ENCODE measurements at places on chromosomes 13 and 19.

DNA sequence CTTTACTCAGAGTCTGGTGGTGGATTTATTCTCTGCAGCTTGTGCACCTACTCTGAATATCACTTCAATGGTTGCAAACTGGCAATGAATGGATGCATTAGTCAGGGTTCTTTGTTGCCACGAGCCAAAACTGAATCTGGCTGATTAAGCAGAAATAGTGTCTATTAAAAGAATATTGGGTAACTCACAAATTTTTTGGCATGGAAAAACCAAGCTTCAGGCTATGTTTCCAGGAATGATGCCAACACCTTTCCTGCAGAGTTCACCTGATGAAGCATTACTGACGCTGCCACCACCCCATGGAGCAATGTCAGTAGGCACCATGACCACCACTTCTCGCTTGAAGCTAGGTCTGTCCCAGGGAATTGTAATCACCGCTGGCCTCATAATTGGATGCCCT, 597.8 kb upstream of the SLC10A2 start:
- DNase-seq, result no peak
- H3K27ac ChIP-seq, result no peak overlapping the region
- H3K4me1 ChIP-seq, result no peaks in the 10 kb centered on the region
- no peaks in the 10 kb centered on the region for H3K27me3 ChIP-seq

DNA sequence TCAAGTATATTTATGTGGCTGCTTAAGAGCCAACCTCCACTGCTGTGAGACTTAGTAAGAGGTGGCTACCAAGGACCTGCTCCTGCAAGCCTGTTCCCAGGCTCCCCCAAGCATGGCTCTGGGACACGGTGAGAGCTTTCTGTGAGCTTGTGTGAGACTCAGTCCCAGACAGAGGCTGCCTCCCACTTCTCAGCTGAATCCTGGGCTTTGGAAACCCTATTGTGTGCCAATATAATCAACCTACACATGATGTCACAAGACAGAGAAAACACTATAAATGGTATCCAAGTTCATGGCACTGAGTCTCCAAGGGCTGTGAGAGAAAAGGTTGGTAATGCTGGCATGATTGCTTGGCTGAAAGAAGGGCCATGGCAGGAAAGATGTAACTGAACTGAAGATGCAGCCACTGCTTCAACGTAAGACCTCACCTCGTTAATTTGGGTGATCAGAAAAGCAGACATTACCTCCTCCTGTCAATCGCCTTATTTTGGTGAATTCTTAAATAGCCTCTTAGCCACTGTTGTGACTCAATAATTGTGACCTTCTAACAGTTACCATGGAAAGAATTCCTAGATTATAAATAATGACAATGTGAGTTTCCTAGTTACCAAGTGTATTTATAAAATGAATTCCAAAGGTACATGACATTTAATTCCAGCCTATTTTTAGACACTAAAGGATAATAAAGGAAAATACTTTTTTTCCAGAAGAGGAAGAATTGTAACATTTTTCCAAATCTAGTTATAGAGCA, 332.0 kb downstream of the IRS2 start:
- H3K4me1 ChIP-seq, result no peaks in the 10 kb centered on the region
- no peak overlapping the region for H3K4me3 ChIP-seq
- H3K36me3 ChIP-seq, result no peaks in the 10 kb centered on the region
- no peak for DNase-seq
- no peak overlapping the region for H3K27ac ChIP-seq
- peaks cover 2% of the 10 kb centered on the region for H3K27me3 ChIP-seq

GRCh38 chr19:29519931-29520330, 5.9 kb upstream of the VSTM2B start:
- no peak for DNase-seq
- H3K27ac ChIP-seq, result no peak overlapping the region
- no peak overlapping the region for H3K4me3 ChIP-seq

DNA sequence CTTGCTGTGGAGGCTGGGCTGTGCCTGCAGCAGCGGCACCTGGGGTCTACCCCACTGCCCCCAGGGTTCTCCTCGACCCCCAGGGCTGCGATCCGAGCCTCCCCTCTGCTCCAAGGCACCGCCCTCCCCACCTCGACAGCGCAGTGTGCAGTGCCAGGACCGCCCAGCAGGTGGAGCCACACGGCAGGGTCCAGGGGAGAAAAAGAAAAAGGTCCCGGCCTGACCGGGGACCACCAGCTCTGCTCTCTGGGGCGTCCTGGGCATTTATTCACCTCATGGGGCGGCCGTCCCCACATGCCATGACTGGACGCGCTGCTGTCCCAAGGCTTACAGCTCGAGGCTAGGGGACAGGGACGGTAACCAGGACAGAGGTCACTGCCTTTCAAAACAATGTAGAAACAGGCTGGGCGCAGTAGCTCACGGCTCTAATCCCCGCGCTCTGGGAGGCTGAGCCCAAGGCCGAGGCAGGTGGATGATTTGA, 10.6 kb downstream of the REXO1 start:
- H3K27ac ChIP-seq, result no peak overlapping the region
- H3K4me1 ChIP-seq, result peaks cover 19% of the 10 kb centered on the region
- no peaks in the 10 kb centered on the region for H3K27me3 ChIP-seq
- H3K4me3 ChIP-seq, result no peak overlapping the region

GRCh38 chr13:49071341-49071937, 95.7 kb downstream of the FNDC3A start:
- peaks cover 14% of the 10 kb centered on the region for H3K36me3 ChIP-seq
- H3K4me1 ChIP-seq, result no peaks in the 10 kb centered on the region
- H3K27ac ChIP-seq, result no peak overlapping the region
- no peak overlapping the region for H3K4me3 ChIP-seq

- DNase-seq, result no peak
- H3K4me1 ChIP-seq, result peaks cover 10% of the 10 kb centered on the region
- peaks cover 25% of the 10 kb centered on the region for H3K36me3 ChIP-seq
- no peak overlapping the region for H3K4me3 ChIP-seq
- H3K27ac ChIP-seq, result no peak overlapping the region
- H3K27me3 ChIP-seq, result no peaks in the 10 kb centered on the region
Measured at GRCh38 chr13:52650731-52651130, 1.9 kb upstream of the SUGT1 start.

GRCh38 chr19:3292958-3293529, 68.6 kb downstream of the CELF5 start:
- H3K27me3 ChIP-seq, result peaks cover 8% of the 10 kb centered on the region
- no peaks in the 10 kb centered on the region for H3K36me3 ChIP-seq
- H3K4me1 ChIP-seq, result no peaks in the 10 kb centered on the region
- H3K4me3 ChIP-seq, result no peak overlapping the region

- no peak overlapping the region for H3K27ac ChIP-seq
- H3K4me1 ChIP-seq, result peaks cover 7% of the 10 kb centered on the region
- no peaks in the 10 kb centered on the region for H3K36me3 ChIP-seq
- no peak overlapping the region for H3K4me3 ChIP-seq
- H3K27me3 ChIP-seq, result peaks cover 14% of the 10 kb centered on the region
Measured at GRCh38 chr13:111043575-111043982, 71.5 kb upstream of the ARHGEF7 start.

DNA sequence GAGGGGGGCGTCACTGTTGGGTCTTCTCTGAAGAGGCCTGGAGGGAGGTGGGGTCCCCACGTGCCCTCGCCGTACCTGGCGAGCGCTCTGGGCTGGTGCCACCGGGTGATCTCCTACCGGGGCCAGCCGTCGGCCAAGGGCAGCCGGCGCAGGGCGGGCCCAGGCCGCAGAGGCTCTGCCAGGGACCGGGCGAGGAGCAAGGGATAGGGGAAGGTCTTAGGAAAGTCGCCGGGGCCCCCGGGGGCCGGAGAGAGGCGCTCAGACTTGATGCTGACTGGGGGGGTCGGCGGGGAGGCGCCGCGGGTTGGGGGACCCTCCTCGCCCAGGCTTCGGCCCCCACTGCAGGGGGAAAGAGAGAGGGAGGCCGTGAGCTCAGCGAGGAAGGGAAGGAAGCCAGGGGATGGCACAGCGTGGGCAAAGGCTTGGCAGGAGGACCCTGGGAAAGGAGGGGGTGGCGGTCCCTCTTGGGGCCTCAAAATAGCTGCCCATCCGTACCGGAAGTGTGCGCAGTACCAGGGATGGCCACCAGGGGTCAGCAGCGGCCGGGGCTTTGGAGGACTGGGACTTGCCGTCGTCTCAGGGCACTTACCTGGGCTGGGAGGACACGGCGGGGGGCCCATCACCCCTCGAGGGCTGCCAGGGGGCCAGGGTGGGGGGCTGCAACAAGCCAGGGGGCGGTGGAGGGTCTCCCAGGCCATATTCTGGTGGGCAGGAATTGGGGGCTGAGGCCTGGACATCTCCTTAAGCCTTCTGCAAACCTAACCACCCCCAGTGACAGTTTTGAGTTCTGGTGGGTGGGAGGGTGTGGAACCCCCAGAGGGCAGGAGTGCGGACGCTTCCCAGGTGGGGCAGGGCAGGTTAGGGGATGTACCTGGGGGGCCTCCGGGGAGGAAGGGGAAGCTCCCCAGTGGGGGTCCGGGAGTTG, 7.7 kb upstream of the TMEM161A start:
- DNase-seq, result peak; percentile 88
- no peaks in the 10 kb centered on the region for H3K36me3 ChIP-seq
- no peak overlapping the region for H3K27ac ChIP-seq
- no peaks in the 10 kb centered on the region for H3K27me3 ChIP-seq
- no peaks in the 10 kb centered on the region for H3K4me1 ChIP-seq
- H3K4me3 ChIP-seq, result no peak overlapping the region

All from activated CD4-positive, alpha-beta T cell treated with anti-CD3 and anti-CD28 coated beads, Interleukin-2, amount 10 ng/mL, durations not matched to agents 7 days and 5 days (primary cell).